Stimulated activated CD4-positive, alpha-beta T cell treated with anti-CD3 and anti-CD28 coated beads, Interleukin-2, amount 100 ng/mL, for 24 hours (primary cell): ENCODE measurements at places on chromosomes 6 and 20.
A peak's percentile ranks its signal among the peaks of the same experiment; 100 is the strongest.

GRCh38 chr6:166511316-166511715, 75.2 kb downstream of the RAMACL start:
- DNase-seq, result no peak

DNA sequence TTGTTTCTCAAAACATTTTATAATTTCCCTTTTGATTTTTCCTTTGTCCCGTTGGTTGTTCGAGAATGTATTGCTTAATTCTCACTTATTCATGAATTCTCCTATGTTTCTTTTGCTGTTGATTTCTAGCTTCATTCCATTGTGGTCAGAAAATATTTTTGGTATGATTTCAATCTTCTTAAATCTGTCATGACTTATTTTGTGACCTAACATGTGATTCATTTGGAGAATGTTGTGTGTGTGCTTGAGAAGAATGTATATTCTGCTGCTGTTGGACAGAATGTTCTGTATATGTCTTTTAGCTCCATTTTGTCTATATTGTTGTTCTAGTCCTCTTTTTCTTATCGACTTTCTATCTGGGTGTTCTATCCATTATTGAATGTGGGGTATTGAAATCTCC, 286.2 kb upstream of the RNF217 start:
- no peak for DNase-seq

GRCh38 chr6:51598171-51598570, 489.2 kb downstream of the PKHD1 start:
- no peak for DNase-seq

DNA sequence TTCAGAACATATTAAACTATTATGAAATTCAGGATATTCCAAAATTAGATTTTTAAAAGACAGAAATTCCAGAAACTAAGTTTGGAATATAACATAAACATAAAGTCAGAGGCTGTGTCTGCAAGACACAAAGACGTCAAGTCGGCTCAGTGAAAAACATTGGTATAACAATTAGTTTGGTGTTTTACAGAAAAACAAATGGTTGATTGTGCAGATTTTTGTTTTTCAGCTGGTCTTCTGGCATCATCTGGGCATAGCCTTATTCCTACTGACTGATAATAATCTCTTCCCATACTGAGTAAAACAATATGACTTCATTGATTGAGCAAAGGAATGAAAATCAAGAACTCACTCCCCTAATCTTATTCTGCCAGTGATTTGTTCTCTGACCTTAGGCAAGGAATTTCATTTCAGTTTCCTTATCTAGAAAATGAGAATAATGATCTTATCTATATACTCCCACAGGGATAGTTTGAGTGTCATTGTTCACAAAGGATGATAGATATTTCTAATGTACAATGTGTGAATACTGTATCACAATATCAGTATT, 84.3 kb downstream of the FRK start:
- no peak for DNase-seq

- no peak for DNase-seq
These were observed 481 bp downstream of the ZNF133 start for GRCh38 chr20:18288749-18289267.

DNA sequence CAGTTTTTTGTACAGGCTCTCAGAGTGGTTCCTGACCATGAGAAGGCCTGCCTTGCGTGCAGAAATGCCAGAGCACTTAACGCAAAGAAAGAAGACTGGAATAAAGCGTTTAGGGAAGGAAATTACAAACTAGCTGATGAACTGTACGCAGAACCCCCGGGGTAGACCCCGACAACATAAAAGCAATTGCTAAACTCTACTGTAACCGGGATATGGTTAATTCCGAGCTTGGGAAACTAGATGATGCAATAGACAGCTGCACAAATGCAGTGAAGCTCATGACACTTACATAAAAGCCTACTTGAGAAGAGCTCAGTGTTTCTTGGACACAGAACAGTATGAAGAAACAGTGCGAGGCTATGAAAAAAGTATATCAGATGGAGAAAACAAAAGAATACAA, 35.7 kb downstream of the CITED2 start:
- DNase-seq, result no peak

- DNase-seq, result no peak
These were observed 525.2 kb downstream of the PKHD1 start for GRCh38 chr6:51562198-51562597.

- peak; percentile 75 for DNase-seq
These were observed 65.1 kb downstream of the PLG start for GRCh38 chr6:160766989-160767646.

GRCh38 chr20:36391456-36391855, 85.3 kb downstream of the DLGAP4 start:
- DNase-seq, result no peak

- no peak for DNase-seq
These were observed 129.5 kb upstream of the SGK1 start for GRCh38 chr6:134447423-134447822.

DNA sequence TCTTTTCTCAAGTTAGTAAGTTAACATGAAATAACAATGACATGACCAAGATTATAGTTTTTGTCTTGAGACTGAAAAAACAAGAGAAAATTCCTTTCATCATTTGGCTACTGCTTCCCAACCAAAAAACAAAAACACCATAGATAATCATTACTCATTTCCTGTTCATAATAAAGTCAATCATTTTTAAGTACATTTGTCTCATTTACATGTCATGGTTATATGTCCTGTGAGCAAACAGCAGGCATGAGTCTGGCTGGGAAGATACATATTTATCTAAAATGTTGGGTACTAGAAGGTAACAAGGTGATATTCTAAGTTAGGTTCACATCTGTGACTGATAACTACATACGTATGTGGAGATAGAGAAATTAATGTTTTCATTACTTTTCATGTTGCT, 180.5 kb downstream of the ISM1 start:
- no peak for DNase-seq

DNA sequence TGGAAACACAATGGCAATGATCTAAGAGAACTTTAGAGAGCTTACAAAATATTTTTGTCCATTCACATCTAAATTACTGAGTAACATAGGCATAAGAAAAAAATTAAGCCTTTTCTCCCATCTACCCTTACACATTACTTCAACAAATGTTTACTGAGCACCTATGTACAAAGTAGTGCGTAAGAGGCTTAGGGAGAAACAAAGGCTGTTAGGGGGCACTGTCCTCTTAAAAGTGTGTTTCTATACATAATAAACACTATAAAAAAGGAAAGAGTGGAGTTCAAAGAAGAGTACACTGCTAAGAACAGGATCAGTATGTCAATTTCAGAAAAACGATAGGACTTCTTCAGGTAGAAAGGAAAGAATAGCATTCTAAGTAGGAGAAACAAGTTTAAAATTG, 12.2 kb downstream of the ILRUN start:
- DNase-seq, result no peak

DNA sequence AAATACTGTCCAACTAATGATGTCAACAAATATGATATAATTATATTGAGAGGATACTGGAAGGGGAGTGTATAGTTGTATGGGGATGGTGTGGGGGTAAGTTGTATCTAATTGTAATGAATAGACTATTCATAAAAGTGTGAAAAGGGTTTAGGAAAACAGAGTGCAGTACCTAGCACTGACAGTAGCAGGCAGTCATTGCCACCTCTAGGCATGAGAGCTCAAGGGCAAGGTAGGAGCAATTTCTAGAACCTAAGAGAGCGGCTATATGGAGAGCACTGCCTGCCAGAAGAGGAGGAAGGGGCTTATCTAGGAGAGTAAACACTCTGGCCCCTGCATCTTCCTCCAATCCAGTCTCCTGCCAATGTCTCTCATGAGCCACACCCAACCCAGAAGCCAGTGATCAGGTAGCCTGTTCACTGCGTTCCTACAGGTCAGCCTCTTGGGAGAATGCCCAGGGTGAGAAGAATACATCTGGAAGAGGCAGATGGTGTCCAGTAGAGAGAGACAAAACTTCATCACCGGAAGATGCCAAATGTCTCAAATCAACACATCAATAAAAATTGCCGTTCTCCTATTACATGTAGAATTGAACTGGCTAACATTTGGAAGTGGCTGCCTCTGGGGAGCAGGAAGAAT, 200.0 kb downstream of the LY86 start:
- no peak for DNase-seq

DNA sequence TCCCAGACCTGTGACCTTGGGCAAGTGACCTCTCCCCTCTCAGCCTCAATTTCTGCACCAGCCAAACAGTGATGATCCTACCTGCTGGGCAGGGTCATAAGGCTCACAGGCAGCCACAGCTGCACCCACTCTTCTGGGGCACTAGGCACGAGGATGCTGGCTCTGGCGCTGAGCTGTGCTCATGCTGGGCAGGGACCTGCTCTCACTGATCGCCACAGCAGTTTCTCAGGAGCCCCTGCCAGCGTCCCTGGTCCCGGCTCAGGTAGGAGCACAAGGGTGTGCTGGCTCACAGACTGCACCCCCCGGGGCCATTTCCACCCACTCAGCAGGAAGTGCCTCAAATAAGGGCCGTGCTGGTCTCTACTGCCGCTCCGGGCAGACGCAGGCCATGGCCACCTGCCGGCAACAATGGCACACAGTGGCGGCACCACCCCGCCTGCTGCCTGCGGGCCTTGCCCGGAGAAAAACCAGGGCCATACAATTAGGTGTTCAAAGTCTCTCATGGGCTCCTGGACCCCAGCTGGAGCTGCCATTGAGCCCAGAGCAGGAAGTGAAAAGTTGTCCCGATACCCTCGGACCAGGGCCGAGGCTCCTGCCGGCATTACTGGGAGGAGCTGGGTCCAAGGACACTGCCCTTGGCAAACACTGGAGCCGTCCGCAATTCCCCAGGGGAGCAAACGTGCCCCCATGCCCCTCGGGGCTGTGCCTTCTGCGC, 4.6 kb upstream of the CABLES2 start:
- DNase-seq, result no peak

GRCh38 chr6:53095716-53096115, 30.5 kb downstream of the FBXO9 start:
- DNase-seq, result no peak
